ENCODE measurements at places on chromosomes 6 and 20.

- no peak for DNase-seq
These were observed 34.9 kb upstream of the RALGAPA2 start for GRCh38 chr20:20747298-20747697.

DNA sequence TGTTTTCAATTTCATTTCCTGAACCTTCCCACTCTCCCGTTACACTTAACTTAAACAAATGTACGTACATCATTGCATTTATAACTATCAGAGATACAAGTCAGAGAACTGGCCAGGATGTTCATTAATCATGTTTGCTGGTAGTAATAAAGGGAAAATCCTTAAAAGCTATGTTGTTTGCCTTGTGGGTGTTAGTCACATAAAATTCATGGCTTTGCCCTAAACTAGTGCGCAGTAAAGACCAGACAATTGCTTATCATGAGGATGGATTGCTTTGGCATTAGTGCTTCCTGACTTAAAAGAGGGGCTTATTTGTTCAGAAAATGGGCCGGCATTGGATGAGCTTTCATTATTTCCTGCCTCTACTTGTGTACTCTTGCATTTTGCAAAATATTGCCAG is 1037.3 kb upstream of the FLRT3 start:
- DNase-seq, result no peak

DNA sequence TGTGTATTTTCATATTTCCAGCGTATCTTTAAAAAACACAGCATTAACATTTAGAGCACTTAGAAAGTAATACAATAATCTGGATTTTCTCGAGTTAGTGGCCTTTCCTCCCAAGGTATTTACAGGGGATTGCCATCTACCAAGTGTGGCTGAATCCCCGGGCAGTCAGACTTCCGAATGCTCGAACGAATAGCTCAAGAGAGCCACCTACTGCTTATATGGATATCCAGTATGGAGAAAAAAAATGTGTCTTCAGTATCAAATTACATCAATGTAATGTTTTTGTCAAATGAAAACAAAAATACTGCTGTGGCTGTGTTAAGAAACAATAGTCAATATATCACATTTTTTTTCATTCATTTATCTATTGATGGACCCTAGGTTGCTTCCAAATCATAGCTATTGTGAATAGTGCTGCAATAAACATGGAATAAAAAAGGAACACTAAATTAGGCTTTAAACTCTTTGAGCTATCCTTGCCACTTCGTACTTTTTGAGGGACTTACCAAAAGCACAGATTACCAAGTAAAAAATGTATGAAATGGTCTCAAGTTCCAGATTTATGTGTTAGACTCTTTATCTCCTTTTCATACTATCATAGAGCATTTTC is 654.5 kb upstream of the PTCHD4 start:
- DNase-seq, result no peak

GRCh38 chr20:19660808-19661378 is 97.2 kb upstream of the RIN2 start:
- DNase-seq, result no peak

DNA sequence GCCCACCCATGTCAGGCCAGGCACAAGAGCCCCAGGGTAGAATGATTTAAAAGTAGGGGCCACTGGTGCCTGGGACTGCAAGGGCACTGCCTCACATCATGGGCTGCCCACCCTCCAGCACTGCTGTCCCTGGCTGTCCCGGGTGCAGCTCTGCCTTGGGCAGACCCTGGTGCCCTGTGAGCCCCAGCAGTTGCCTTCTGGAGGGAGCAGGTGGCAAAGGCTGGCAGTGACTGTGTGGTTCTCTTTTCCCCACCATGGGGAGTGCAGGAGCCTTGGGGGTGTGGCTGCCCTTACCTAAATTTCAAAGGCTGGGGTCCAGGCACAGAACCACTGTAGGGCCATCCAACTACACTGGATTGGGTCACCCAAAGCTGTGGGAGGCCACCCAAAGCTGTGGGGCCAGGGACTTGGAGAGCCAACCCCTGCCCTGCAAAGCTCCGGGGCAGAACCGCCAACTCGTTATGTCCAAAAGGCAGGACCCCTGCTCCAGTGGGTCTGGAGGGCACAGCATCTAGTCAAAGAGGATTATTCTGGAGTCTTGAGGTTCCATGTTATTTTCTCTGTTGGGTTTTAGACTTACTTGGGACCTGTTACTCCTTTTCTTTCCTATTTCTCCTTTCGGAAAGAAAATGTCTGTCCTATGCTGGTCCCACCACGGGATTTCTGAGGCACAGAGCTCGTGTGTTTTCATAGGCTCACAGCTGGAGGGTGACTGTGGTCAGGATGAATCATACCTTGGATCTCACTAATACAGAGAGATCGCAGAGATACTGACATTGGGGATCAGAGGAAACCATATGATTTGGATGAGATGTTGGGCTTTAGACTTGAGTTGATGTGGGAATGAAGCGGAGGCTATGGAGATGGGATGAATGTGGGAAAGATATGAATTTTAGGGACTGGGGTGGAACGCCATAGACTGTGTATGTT is 65.3 kb downstream of the RAMACL start:
- no peak for DNase-seq

- no peak for DNase-seq
These were observed 18.1 kb downstream of the TUBB2B start for GRCh38 chr6:3209114-3210023.

DNA sequence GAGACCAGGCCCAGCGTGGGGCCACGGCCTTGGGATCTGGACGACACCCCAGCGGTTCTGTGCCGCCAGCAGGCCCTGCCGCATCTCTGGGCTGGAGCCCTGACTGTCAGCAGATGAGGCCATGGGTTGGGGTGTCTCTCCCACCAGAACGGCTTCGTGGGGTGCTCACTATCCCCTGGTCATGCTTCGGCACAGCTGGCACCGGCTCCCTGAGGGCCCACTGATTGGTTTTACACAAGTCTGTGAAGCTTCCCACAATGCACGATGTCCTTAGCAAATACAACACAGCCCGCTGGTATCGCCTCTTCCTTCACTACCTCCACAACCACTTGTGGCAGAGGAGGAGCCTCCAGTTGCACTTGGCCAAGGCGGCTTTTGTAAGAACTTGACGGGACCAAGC is 94.3 kb downstream of the THBS2 start:
- no peak for DNase-seq
